ENCODE measurements at places on chromosomes 4 and X.

- DNase-seq, result no peak
Observed at GRCh38 chr4:128155231-128155855, 94.2 kb downstream of the LARP1B start.

DNA sequence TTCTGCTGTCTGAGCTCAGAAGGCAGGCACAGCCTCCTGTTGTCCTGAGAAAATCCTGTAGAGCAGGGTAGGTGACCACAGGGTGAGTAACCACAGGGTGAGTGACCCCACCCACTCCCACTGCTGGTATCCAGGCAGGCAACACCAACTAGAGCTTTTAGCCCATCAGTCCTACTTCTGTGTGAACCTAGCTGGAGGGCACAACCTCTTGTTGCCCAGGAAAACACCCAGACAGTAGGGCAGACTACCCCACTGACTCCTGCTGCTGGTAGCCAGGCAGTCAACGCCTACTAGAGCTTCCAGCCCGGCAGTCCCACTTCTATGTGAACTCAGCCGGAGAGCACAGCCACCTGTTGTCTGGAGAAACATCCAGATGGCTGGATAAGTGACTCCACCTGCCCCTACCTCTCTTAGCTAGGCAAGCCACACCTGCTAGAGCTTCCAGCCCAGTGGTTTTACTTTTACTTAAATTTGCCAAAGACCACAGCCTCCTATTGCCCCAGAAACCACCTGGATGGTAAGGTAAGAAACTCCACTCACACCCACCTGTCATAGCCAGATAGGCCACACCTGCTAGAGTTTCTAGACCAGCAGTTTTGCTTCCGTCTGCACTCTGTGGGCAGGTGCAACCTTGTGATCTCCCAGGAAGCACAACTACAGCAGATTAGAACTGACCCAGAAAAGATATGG is 371.6 kb downstream of the INPP4B start:
- no peak for DNase-seq

DNA sequence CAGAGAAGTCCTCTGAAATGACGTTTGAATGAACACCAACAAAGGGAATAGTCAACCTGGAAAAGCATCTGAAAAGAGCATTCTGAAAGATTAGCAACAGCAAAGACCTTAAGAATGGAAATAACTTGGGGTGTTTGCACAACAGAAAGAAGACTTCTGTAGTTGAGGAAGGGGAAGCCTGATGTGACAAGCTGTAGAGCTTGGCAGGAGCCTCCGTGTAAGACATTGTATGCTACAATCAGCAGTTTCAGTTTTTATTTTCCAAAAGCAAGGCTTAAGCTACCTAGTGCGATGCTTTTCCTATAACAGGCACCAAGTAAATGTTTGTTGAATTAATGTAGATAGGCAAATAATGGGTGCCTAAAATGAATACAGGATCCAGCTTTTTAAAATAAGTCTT is 484.0 kb downstream of the SPRY1 start:
- no peak for DNase-seq

GRCh38 chr4:76952656-76953582 is 3.4 kb downstream of the SEPTIN11 start:
- DNase-seq, result no peak

GRCh38 chr4:172942840-172943239 is 225.8 kb upstream of the GALNT7 start:
- no peak for DNase-seq

All from SJSA1 (cell line).